ENCODE measurements at places on chromosomes 3 and 15.

DNA sequence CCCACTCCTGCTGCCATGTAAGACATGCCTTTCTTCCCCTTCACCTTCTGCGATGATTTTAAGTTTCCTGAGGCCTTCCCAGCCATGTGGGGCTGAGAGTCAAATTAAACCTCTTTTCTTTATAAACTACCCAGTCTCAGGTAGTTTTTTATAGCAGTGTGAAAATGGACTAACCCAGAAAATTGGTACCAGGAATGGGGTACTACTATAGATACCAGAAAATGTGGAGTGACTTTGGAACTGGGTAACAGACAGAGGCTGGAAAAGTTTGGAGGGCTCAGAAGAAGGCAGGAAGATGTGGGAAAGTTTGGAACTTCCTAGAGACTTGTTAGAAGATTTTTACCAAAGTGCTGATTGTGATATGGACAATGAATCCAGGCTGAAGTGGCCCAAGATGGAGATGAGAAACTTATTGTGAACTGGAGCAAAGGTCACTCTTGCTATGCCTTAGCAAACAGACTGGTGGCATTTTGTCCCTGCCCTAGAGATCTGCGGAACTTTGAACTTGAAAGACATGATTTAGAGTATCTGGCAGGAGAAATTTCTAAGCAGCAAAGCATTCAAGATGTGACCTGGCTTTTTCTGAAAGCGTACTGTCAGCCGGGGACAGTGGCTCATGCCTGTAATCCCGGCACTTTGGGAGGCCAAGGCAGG lies 52.7 kb downstream of the TMCC1 start:
- DNase-seq, result no peak

GRCh38 chr3:143608966-143609365 lies 239.3 kb downstream of the SLC9A9 start:
- no peak for DNase-seq

- no peak for DNase-seq
Measured at GRCh38 chr3:24043985-24044384, 98.9 kb downstream of the NR1D2 start.

GRCh38 chr3:73656241-73656890 lies 31.6 kb upstream of the PDZRN3 start:
- no peak for DNase-seq

GRCh38 chr3:61093364-61093763 lies 157.9 kb downstream of the FHIT start:
- no peak for DNase-seq

DNA sequence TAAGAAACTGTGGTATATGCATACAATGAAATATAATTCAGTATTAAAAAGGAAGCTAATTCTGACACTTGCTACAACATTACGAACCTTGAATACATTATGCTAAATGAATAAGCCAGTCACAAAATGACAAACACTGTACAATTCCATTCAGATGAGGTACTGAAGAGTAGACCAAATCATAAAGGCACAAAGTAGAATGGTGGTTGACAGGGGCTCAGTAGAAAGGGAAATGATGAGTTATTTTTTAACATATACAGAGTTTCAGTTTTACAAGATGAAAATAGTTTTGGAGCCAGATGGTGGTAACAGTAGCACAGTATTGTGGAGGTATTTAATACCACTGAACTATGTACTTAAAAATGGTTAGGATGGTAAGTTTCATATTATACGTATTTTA lies 254.6 kb upstream of the RBMS3 start:
- no peak for DNase-seq

GRCh38 chr15:56992725-56993124 lies 74.3 kb downstream of the TCF12 start:
- no peak for DNase-seq

DNA sequence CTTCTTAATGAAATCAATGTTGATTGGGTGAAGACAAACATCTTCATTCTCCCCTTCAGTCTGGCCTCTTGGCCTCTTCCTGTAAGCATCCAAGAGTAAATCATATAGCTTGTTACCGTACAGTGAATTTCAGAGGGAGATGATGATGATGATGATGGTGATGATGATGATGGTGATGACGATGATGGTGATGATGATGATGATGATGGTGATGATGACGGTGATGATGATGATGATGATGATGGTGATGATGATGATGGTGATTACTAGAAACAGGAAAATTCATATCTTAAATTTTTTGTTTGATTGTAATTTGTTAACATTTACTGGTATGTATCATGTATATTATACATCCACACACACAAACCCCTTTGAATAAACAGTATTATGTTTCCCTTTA lies 256.1 kb upstream of the PLSCR5 start:
- DNase-seq, result no peak

DNA sequence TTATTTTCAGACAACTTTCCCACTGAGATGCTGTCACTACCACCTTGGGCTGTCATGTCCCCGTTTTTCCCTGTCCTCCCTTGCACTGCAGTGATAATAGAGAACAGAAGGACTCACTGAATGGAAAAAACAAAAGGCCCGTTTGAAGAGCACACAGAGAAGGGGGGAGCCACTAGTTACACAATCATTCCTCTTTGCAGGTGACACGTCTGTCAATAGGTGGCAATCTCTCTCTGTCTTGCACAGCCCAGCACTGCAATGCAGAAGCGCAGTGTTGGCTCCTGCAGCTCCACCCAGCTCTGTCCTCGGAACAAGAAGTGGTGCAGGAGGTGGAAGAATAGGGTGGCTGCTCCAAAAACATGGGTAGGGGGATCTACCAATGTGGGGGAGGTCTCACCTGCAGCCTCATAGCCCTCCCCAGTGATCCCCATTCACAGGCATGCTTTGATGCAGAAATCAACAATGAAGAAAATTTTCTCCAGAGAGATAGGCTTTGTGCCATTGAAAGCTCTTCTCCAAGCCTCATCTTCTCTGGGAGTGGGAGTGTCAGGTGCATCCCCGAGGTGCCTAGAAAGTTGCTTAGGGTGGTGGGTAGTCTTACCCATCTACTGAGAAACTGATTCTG lies 31.8 kb downstream of the FSTL1 start:
- DNase-seq, result peak; percentile 64

- no peak for DNase-seq
Measured at GRCh38 chr15:61649046-61649445, 411.2 kb downstream of the VPS13C start.

GRCh38 chr3:36259580-36259979 lies 120.7 kb upstream of the STAC start:
- no peak for DNase-seq

DNA sequence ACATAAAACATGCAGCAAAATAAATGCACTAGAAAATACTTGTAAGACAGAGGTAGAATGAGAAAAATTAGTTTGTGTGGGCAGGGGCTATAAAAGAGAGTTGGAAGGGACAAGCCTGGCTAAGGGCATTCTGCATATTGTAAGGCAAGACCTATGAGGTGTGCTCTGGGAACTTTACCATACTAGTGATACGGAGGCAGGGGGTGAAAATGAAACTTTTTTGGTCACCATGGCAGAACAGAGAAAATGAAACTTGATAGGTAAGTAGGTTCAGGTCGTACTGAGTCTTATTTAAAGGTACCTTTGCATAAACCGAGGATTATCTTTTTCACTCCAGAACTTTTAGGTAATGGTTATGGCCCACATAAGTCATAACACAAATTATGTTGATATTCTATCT lies 74.7 kb upstream of the ACKR4 start:
- no peak for DNase-seq

GRCh38 chr3:195105389-195105788 lies 165.6 kb downstream of the XXYLT1 start:
- DNase-seq, result no peak

- no peak for DNase-seq
Measured at GRCh38 chr15:85755942-85756341, 38.8 kb downstream of the KLHL25 start.

- DNase-seq, result no peak
Measured at GRCh38 chr3:41167722-41168497, 31.4 kb upstream of the CTNNB1 start.

GRCh38 chr3:172208586-172209332 lies 169.4 kb downstream of the FNDC3B start:
- DNase-seq, result no peak

- no peak for DNase-seq
Measured at GRCh38 chr15:39135989-39136388, 444.9 kb upstream of the THBS1 start.

GRCh38 chr3:188170461-188171459 lies 16.8 kb downstream of the LPP start:
- no peak for DNase-seq

- DNase-seq, result no peak
Measured at GRCh38 chr3:109047366-109047765, 70.6 kb downstream of the MORC1 start.

GRCh38 chr3:177626045-177626444 lies 428.8 kb upstream of the TBL1XR1 start:
- no peak for DNase-seq

GRCh38 chr3:61608711-61609110 lies 47.3 kb downstream of the PTPRG start:
- DNase-seq, result no peak

DNA sequence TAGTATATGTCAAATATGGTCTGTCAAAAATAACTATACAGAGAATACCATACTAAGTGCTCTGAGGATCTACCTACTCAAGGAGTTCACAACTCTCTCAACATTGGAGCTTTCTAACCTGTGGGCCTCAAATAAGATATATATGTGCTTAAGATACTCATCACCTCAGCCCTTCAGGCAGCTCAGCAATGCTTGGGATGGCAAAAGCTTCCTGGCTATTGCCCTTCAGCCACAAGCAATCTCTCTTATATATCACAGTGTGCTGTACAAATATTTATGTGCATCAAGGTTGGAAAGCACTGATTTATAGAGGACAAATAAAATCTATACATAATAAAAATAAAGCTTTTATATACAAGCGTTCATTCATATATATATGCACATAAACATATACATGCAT lies 40.3 kb downstream of the ICE2 start:
- DNase-seq, result no peak

DNA sequence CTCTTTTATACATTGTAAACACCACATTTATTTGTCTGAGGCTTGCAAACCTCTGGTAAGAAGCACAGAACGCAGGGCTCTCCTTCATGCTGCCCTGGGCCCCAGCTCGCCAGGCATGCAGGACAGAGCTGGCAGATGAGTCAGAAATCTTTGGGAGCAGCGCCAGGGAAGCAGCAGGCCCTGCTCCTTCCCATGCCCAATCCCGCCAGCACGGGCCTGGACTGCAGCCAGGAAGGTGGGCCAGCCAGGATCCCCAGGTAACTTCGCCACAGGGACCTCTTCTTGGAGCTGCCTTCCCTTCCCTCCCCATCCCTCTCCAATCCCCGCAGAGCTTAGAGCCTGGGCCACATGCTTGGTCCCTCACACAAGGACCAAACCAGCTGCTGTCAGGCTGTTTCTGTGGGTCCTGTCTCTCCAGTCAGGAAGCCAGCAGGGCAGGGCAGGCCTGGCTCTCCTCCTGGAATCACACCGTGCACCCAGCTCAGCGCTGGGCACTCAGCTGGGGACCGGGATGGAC lies 8.8 kb downstream of the STOML1 start:
- DNase-seq, result no peak

DNA sequence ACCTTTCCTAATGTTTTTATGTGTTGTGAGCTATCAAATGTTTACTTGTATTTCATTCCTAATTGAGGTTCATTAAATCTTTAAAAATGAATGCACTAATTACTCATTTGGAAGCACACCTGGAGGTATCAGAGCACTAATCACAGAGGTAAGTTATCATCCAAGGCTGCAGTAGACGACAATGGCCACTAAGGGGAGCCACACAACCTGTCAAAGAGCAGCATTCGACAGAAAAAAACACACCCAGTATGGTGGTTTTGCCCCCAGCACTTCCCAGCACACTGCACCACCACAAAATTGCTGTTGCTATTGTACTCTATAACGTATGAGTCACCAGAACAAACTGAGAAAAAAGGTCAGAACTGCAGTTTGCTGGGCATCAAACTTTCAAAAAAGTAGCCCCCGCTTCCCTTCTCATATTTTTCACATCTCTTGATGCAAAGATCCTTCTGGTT lies 205.9 kb upstream of the IGF1R start:
- DNase-seq, result peak; percentile 11

DNA sequence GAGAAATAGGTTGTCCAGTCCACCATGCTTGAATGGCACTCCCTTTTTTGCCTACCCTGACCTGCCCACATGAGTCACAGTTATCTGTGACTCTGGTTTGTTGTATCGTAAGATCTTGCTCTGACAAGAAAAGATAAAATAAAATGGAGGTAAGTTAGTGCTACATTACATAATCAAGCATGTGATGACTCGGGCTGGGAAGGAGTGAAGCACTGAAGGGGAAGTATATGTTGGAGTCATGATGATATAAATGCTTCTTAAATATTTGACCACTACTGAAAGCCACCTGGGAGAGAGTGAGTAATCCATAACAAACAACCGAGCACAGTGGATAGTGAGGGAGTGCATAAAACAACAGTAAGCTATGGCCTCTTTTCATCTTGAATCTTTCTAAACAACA lies 124.4 kb downstream of the SHOX2 start:
- no peak for DNase-seq

DNA sequence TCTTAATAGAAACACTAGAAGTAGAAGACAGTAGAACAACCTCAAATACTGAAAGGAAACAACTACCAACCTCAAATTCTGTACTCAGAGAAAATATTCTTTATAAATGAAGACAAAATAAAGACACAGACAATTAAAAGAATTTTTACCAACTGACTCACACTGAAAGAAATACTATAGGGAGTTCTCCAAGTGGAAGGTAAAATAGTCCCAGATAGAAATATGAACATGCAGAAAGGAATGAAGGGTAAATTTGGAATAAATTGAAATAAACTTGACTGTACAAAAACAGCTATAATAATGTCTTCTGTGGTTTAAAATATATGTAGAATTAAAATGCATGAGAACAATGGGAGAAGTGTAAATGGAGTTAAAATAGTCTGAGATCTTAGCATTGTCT lies 36.7 kb upstream of the CCDC174 start:
- DNase-seq, result no peak

DNA sequence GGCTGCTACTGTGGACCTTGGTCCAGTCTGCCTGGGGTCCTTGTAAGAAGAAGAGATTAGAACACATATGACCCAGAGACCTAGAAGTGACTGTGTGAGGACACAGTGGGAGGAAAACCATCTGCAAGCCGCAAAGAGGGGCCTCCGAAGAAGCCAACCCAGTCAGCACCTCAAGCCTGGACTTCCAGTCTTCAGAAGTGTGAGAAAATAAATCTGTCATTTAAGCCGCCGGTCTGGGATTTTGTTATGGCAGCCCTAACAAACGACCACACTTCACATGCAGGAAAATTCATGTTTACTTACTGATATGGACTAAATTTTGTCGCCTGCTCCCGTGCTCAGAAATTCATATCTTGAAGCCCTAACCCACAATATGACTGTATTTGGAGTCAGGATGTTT lies 44.4 kb upstream of the TMC3 start:
- no peak for DNase-seq

DNA sequence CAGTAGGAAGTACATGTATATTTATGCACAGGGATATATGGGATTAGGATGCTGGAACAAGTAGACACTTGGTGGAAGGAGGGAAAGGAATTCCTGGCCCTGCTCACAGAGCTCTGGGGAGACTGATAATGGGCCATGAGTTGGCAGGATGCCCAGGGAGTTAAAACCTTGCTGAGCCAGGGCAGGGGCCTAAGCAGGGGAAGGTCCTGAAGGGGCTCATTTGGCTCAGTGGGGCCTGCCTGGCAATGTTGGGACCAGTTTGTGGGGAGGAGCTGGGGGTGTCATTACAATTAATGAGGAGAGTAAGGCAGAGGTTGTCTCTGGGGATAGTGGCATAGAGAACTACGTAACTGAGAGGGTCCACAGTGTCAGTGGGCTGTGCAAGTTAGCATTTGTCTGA lies 124.2 kb upstream of the ADPGK start:
- DNase-seq, result no peak

GRCh38 chr3:36065321-36065720 lies 315.0 kb upstream of the STAC start:
- no peak for DNase-seq

Measured in NCI-H2107 (cell line).